ENCODE measurements at places on chromosomes 16 and 17.

DNA sequence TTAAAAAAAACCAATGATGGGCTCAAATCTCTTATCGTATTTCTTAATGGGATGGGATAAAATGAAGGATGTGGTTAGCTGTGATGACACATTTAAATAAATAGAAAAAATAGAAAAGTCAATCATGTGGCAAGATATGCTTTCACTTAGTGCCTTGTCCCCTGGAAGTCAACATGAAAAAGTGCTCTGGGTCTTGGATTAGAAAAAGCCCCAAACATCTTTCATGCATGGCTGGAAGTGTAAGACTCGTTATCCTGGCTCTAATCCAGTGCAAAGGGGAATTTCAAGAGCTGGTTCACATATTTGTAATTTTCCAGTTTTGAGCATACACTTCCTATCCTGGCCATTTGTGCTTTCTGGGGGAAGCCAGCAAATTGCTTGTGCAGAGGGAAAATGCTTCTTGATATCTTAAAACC, 160.9 kb downstream of the MAP2K6 start:
- no peak for DNase-seq

DNA sequence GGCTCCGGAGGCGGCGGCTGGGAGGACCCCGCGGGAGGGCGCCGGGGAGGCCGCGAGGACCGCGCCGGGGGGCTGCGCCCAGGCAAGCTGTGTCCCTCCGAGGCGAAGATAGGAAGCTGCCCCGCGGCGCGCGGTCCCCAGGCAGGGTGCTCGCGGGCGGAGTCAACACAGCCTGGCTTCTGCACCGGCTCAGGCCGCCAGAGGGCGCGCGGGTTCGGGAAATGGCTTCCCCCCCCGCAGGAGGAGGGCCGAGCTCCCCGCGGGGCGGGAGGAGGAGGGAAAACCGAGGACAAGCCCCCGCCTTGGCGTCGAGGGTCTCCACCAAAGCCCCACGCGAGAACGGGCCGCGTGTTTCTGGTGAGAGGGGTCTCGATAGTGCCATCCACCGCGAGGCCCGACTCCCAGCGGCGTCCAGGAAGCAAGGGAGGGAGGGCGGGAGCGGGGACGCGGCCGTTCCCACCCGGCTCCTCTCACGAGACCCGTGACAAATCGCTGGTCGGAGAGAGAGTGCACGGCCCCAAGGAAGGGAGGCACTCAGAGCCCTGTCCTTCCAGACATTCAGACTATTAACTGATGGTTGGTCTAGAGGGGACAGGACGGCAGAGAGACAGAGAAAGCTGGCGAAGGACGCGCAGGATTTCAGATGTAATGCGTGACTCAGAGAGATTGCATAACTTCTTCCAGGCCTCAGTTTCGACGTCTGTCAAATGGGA, 64.4 kb upstream of the DNAJA2 start:
- DNase-seq, result peak; percentile 83

DNA sequence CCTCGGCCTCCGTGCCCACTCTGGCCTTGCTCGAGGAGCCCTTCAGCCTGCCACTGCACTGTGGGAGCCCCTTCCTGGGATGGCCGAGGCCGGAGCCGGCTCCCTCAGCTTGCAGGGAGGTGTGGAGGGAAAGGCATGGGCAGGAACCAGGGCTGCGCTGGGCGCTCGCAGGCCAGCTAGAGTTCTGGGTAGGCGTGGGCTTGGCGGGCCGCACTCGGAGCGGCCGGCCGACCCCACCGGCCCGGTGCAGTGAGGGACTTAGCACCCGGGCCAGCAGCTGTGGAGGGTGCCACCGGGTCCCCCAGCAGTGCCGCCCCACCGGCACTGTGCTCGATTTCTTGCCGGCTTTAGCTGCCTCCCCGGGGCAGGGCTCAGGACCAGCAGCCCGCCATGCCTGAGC, 101.0 kb upstream of the IRX5 start:
- DNase-seq, result no peak

GRCh38 chr17:29378500-29378899, 11.7 kb upstream of the TAOK1 start:
- no peak for DNase-seq

GRCh38 chr16:15707332-15707731, 57.3 kb downstream of the NDE1 start:
- no peak for DNase-seq

DNA sequence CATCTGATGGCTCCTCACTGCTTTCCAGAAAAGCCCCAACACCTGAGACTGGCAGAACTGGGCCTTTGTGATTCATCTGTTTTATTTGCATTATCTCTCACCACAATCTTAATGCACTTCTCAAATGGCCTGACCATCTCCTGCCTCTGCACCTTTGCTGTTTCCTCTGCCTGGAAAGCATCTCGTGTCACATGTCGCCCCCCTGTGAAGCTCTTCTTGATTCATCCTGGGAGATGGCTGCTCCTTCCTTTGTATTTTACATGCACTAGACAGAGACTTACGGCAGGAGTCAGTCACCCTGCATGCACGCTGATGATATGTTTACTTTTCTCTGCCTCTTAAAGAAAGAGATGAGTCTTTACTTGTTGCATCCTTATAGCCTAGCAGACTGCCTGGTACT, 30.0 kb downstream of the HNF1B start:
- no peak for DNase-seq

DNA sequence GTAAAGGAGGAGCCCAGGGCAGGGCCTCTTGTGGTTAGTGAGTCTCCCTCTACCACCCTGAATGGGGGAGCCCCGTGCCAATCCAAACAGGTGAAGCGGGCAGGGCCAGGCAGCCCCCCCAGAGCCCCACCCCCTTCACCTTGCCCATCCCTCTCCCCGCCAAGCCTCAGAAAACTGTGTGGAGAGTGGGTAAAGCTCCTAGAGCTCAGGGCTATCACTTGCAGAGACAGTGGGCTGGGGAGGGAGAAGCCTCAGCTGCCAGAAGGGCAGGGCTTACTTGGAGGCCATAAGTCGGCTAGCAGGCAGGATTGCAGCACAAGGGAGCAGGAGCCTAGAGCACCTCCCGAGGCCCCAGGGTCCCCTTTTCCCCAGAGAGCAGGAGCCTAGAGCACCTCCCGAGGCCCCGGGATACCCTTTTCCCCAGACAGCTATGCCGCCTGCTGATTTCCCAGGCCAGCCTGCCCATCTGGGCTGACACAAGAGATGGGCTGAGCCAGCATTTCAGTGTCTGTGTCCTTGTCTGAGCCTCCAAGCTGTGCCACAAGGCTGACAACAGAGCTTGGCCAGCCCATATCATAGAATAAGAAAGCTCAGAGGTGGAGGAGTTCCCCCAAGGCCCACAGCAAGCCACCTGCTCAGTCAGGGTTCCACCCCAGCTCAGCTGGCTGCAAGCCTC, 6.7 kb upstream of the KRT14 start:
- DNase-seq, result no peak

DNA sequence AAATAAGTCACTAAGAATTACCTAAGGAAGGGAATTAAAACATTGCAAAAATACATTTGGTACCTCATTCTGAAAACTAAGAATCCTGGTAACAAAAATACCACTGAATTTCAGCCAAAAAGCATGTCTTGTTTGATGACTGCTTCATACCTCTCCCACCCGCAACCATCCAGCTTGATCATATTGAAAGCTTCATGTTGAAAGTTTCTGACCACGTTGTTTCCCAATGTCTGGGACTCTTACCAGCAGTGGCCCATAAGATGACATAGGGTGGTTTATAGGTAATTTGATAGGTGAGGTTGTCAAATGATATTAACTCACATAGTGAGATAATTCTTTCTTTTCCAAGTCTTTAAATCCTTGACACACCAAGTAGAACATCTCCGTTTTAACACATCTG, 139.3 kb downstream of the CDH11 start:
- DNase-seq, result no peak

GRCh38 chr17:80099291-80100034, 1.9 kb upstream of the GAA start:
- no peak for DNase-seq

- no peak for DNase-seq
Measured at GRCh38 chr16:11528053-11528452, 58.7 kb downstream of the LITAF start.

- DNase-seq, result no peak
Measured at GRCh38 chr17:17533901-17534441, 37.8 kb upstream of the RASD1 start.

DNA sequence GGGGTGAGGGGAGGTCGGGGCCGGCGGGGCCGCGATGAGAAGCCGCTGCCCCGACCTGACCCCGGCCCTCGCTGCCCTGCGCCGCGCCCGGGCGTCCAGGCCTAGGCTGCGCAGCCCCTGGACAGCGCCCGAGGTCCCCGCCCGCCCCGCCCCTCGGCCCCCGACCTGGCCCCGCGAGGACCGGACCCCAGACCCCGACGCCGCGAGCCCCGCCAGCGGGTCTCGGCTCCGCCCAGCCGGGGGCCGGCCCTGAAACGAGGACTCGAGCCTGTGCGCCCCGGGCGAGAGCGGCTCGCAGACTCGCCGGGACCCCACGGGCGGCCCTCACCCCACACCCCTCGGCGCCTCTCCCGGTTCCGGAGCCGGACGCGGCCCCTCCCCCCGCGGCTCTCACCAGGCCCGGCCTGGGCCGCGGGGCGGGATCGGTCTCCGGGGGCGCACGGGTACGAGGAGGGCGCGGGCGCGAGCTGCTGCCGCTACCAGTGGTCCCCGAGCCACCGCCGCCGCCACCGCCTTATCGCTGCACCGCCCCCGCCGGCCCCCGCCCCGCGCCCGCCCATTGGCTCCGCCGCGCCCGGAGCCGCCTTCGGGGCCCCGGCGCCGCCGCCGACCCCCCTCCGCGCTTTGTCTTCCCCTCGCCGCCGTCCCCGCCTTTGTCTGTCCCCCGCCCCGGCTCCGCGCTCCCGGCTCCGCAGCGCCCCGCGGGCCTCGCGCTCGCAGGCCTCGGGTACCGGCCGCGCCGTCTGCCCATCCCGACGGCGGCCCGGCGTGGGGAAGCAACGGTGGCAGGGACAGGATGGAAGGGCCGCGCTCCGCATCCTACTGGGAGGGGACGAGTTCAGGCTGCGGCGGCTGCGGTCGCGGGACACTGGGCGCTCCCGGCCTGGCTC, at the start of gene LIMD2:
Gene LIMD2, minus strand, starts transcription at position 488 of the 890 bp plus-strand sequence. CDS start 827 bp downstream, outside the sequence.
- DNase-seq, result peak; percentile 90

- no peak for DNase-seq
Measured at GRCh38 chr17:56595831-56596690, 2.6 kb downstream of the NOG start.

- DNase-seq, result no peak
Measured at GRCh38 chr17:51373489-51374152, 113.3 kb downstream of the UTP18 start.

- DNase-seq, result no peak
Measured at GRCh38 chr16:57024894-57025680, 35.7 kb downstream of the NLRC5 start.

DNA sequence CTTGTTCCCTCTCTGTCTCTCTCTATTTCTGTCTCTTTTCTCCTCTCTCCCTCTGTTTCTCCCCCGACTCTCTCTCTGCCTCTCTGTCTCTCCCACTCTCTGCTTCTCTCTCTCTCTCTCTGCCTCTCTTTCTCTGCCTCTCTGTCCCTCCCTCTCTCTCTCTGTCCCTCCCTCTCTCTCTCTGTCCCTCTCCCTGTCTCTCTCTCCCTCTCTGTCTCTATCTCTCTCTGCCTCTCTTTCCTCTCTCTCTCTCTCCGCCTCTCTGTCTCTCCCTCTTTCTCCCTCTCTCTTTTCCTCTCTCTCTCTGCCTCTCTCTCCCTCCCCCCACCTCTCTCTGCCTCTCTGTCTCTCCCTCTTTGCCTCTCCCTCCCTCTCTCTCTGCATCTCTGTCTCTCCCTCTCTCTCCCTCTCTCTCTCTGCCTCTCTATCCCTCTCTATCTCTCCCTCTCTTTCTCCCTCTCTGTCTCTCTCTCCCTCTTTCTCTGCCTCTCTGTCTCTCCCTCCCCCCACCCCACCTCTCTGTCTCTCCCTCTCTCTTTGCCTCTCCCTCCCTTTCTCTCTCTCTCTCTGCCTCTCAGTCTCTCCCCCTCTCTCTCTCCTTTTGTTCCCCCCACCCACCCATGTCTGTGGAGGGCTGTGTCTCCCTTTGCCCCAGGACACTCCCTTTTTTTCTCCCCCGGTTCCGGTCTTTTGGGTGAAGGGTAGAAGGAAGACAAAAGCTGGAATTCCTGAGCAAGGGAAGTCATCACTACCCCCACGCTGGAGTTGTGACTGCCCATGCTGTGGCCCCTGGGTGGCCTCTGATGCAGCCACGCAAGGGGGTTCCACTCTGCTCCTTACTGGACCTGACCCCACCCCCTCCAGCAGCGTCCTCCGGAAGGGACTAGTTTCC, 27.1 kb upstream of the MGAT5B start:
- DNase-seq, result no peak

GRCh38 chr16:9050102-9050830, 41.2 kb upstream of the HAPSTR1 start:
- no peak for DNase-seq

GRCh38 chr17:60103957-60104356, 25.2 kb upstream of the HEATR6 start:
- DNase-seq, result no peak

DNA sequence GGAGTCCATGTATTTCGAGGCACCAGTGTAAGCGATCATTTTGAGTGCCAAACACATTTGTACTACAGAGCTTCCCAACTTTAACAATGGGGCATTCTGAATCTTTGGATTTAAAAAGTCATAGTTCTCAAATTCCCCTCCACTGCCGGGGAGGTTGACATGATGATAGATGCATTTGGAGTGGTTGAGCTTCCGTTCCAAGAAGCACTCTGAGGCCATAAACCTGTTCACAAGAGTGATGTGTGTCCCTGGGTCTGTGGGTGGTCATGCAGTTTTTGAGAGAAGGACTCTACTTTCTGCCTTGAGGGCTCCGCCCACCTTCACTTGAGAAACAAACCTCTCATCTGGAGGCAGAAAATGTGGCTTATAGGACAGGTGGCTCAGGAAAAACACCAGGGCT, 43.7 kb downstream of the IRX5 start:
- DNase-seq, result no peak

GRCh38 chr16:65743558-65743957, 621.7 kb upstream of the CDH11 start:
- DNase-seq, result no peak

DNA sequence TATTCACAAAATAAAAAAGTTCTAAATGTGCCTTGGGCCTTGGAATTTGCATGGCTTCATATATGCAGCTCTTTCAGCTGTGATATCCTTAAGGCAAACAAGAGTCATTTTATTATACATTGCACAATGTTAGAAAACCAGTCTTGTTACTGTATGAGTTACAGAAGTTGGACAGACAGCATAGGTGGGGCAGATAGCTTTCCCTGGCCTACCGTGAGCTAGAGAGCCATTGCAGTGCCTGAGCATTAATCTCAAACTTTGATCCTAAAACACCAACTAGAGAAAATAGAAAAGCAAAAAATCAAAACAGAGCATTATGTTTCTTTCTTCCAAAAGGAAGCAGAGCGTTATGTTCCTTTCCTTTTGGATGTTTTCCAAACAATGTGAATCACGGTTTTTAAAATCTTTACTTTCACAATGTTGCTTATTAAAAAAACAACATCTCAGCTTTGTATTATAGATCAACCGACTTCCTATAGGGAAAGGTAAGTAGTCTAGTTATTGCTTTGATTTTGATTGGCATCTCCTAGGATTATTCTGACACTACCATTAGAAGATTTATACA, 32.2 kb downstream of the ARHGAP44 start:
- no peak for DNase-seq

GRCh38 chr16:88920618-88921590, 54.4 kb upstream of the PABPN1L start:
- DNase-seq, result peak; percentile 45

GRCh38 chr17:77111934-77112296, 28.9 kb upstream of the SEC14L1 start:
- DNase-seq, result no peak
